ENCODE measurements at places on chromosomes 12 and 14.
A peak's percentile ranks its signal among the peaks of the same experiment; 100 is the strongest.

GRCh38 chr14:22837114-22837749, 847 bp downstream of the MMP14 start:
- DNase-seq: no peak

- no peak for DNase-seq
These were observed 86.5 kb upstream of the DIO3 start for GRCh38 chr14:101474563-101475455.

- no peak for DNase-seq
These were observed 1.1 kb downstream of the CD63 start for GRCh38 chr12:55727643-55728185.

GRCh38 chr12:114122016-114122415, 155.9 kb upstream of the RBM19 start:
- no peak for DNase-seq

DNA sequence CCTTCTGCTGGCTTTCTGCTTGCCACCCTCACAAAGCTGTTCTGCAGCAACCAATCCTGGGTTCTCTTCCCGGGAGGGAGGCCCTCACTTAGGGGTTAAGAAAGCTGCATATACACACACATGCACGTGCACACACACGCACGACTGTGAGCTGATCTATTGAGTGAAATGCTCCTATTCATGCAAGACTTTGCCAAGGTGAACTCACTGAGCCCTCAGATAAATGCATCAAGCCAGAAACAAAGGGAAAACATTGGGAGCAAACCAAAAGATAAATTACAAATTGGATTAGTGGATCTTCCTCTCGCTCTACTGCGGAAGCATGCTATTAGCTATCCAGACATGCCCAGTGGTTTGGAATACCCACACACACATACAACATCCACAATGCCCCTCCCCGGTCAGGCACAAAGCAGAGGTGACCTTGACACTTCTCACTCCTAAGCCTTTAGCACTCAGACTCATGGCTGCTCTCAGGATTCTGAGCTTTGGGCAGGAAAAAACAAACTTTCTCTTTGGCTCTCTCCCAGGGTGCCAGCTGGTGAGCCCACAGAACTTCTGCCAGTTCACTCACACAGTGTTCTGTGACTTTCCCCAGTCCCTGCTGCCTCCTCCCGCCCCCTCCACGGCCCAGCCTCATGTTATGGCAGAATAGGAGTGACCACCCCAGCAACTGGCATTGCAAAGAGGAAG, 320.0 kb downstream of the DPF3 start:
- no peak for DNase-seq

GRCh38 chr12:110042264-110042663, 6.1 kb downstream of the C12orf76 start:
- DNase-seq: no peak

- DNase-seq: no peak
These were observed 31.2 kb downstream of the TMEM132C start for GRCh38 chr12:128298091-128298748.

- DNase-seq: peak; percentile 73
These were observed 3.7 kb downstream of the TMEM253 start for GRCh38 chr14:21104448-21105060.

- peak; percentile 4 for DNase-seq
These were observed 391.1 kb downstream of the LRIG3 start for GRCh38 chr12:58529114-58529665.

DNA sequence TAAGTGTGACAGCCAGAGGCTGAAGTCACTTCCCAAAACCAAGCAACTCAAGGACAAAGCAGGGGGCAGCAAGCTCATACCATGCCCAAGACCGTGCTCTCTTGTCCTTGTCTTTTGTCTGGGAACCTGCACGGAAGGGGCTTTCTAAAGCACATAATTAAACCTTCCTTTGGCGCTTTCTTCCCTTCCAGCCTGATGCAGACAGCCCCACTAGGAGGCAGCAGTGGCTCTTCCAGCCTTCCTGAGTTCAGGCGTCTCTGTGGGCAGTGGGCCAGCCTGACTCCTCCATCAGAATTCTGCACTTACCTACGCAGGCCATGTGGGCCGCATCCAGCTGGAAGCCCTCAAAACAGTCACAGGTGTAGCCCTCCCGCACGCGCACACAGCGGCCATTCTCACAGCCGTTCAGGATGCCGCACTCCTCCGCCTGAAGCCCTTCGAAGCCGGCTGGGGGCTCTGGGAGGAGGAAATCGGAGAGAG, 7.6 kb downstream of the ISCA2 start:
- DNase-seq: no peak

DNA sequence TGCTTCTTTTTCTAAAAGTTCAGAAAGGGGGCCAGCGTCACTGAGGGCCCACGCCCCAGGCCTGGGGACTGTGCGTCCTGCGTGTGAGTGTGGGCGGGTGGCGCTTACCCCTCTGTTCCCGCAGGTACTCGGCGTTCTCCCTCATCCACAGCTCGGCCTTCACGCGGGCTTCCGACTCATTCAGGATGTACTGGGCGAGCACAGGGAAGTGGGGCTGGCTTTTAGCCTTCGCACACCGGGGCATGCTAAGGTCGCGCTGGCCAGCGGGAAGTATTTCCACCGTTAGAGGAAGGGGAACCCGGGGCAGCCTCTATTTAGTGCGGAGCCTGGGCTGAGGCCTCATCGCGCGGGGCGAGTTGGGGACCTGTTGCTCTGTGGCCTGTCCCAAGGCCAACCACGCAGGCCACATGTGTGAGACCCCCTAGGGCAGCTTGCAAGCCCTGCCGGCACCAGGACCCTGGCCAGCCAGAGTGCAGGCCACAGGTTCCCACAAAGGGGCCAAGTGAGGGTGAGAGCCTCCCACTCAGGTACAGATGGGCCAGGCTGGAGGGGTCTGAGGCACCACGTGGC, 29.2 kb upstream of the BTBD6 start:
- no peak for DNase-seq

DNA sequence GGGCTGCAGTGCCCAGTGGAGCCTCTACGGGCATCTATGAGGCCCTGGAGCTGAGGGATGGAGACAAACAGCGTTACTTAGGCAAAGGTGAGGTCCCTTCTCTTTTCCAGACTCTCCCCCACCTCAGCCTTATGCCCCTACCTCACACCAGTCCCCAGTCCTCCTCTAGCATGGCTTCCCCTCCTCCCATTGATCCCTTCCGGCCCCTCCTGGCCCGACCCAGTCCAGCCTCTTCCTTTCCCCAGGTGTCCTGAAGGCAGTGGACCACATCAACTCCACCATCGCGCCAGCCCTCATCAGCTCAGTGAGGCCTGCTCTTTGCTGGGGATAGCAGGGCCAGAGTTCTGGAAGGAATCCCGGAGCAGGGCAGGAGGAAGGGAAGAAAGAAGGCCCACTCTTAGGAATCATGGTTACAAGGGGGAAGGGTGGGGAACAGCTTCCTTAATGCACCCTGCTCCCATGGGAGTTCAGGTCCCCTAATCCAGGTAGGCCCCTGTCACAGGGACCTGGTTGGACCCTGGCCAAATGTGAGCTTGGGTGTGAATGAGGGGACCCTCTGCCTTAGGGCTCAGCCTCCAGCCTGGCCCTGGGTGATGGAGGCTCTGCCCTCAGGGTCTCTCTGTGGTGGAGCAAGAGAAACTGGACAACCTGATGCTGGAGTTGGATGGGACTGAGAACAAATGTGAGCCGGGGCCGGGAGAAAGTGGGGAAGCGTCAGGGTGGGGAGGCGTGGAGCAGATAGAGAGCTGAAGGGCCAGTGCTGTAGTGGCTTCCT, 2.2 kb downstream of the ENO2 start:
- no peak for DNase-seq

DNA sequence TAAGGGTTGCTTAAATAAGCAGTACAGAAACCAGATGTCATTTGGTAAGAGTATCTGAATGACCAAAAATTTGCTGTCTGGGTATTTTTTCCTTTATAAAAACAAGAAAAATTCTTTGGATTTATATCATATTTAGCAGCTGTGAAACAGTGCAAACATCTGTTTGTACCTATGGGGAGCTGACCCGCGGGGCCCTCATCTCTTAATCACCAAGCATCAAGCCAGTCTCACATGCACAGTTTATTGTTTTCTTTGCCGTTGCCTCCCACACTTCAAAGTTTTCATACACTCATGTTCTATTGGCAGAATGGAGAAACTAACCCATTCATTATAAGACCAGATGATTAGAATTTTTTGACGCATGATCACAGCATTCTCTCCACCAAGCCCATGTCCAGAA, 142.2 kb downstream of the BMP4 start:
- DNase-seq: no peak

DNA sequence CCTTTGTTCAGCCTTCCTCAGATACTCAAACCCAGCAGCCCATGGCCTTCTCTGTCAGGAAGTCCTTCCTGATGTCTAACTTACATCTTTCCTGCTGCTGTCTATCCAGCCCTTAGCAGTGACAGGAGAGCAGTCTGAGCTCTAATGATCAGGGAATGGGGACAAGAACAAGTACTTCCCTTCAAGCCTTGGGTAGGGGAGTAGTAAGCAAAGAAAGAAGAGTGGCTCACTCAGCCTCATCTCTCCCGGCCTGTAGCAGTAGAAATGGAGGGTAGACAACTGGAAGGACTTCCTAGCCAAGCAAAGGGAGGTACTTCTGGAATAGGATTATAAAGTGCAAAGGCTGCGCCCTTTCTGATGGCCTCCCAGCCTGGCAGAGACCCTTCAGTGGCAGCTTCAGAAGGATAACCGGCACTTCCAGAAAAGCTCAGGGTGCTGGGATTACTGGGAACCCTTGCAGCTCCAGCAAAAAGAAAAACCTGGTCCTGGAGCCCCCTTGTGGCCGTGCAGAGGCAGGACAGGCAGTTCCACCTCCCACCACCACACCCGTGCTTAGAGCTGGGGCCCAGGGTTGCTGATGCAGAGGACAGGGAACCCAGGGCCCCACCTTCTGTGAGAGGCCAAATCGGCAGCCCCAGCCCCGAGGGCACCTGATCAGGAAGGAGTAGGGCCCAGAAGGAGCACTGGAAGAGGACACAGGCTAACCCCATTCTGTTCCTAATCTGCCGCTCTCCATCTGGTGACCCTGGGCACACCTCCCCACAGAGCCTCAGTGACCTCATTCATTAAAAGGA, 12.4 kb upstream of the SMUG1 start:
- DNase-seq: peak; percentile 73

DNA sequence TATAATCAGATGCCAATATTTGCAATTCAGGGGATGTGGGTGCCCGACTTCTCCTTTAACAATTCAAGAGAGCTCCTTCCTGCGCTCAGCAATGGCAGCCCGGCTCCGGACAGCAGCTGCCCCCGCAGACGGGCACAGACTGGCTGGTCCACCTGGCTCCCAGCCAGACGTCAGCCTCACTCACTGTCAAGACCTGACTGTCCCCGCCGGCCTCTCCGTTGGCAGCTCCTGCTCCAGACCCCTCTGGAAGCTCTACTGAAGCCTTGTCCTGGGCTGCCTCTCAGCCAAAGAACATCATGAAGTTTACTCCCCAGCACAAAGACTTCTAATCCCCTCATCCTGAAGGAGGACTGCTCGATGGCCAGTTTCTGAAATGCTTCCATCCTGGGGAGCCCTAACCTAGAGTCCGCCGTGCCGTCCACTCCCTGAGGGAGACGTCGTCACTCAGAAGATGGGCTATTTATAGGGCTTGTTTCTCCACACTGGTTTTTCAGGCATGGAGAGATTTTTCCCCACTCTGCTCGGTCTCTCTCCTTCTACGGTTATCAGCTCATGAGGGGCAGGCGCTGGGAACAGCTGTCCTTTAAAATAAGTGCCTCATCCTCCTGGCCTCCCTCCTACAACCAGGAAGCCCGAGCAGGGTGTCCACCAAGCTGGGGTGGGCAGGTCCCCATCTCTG, 126.2 kb downstream of the RFLNA start:
- DNase-seq: no peak

GRCh38 chr12:79954037-79954610, 19.2 kb upstream of the PPP1R12A start:
- DNase-seq: no peak

GRCh38 chr12:88743946-88744685, 163.8 kb upstream of the KITLG start:
- no peak for DNase-seq

GRCh38 chr12:108821407-108822397, 35.7 kb downstream of the SSH1 start:
- DNase-seq: no peak

GRCh38 chr14:76462330-76462729, 86.4 kb downstream of the ESRRB start:
- DNase-seq: no peak

GRCh38 chr12:180445-180844, 33.5 kb downstream of the SLC6A12 start:
- DNase-seq: no peak

GRCh38 chr14:104294983-104295680, 156.7 kb downstream of the KIF26A start:
- DNase-seq: no peak

DNA sequence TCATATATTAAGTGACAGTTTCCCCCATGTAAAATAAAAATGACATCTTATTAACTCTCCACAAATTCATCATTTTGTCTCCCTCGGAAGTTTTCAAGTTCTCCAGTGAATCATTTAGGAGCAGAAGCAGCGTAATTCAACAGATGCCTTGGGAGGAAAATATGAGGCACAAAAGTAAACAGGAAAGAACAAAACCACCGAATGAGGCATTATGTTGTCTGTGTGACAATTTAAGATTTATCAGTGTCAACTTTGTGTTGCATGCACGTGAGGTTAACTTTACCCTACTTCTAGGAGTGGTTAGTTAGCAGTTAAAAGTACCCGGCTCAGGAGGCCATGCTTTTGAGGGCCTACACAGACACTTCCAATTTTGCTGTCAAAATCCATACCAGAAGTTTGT, 258.6 kb downstream of the IPO8 start:
- no peak for DNase-seq

DNA sequence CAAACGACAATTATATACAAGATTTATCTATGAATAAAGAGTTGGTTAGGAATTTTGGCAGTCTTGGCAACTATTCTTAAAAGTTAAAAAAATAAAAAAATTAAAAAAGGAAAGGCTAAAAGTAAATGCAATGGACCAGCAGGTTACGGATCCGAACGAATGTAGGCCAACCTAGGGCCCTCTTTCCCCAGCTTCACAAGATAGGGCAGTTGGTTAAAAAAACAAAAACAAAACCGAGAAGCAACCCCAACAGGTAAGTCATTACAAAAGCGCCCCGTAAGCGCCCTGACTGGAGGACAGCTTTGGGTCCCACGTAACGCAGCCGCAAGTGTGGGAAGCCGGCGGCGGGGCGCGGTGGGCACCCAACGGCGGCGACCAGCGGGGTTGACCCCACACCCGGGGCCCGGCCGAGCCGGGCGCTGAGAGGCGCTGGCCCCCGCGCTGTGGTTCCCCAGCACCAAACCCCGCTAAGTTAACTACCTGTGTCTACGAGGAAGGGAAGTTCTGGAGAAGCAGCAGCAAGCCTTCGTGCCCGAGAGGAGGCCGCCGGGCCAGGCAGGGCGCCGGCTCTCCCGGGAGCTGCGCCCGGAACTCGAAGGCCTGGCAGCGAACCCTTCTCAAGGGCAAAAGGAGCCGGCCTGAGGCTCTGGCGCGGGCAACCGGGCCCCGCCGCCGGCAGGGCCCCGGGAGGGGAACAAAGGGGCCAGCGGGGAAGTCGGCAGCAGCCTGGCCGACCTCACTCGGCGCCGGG, 882 bp downstream of the HECTD1 start:
- peak; percentile 12 for DNase-seq
